AG09309 (cell line): ENCODE measurements at places on chromosomes 5 and 9.
A peak's percentile ranks its signal among the peaks of the same experiment; 100 is the strongest.

- no peak for DNase-seq
Observed at GRCh38 chr5:113283558-113283957, 151.2 kb downstream of the TSSK1B start.

DNA sequence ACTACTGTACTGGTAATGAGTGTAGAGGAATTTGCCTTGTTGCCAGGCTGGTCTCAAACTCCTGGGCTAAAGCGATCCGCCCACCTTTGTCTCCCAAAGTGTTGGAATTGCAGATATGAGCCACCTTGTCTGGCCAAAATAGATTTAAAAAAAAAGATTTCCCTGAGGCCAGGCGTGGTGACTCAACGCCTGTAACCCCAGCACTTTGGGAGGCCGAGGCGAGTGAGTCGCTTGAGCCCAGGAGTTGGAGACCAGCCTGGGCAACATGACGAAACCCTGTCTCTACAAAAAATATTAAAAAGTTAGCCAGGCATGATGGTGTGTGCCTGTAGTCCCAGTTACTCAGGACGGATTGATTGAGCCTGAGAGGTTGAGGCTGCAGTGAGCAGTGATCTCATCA lies 62.5 kb downstream of the IPO11 start:
- no peak for DNase-seq

DNA sequence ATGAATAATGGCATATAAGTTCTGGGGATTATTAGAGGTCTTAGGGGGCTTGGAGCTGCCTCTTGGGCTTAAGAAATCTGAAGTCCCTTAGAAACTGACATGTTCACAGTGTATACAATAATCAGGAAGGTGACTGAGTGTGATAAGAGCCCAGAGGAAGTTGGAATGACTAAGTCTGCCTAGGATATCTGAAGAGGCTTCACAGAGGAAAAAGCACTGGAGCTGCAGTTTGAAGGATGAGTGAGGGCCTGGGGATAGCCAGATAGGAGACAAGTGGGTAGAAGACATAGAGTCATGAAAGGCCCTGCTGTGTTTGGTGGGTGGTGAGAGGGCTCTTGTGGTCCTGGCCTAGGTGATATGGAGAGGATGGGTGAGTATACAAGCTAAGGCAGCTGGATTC lies 8.8 kb downstream of the NEUROG1 start:
- DNase-seq = no peak

DNA sequence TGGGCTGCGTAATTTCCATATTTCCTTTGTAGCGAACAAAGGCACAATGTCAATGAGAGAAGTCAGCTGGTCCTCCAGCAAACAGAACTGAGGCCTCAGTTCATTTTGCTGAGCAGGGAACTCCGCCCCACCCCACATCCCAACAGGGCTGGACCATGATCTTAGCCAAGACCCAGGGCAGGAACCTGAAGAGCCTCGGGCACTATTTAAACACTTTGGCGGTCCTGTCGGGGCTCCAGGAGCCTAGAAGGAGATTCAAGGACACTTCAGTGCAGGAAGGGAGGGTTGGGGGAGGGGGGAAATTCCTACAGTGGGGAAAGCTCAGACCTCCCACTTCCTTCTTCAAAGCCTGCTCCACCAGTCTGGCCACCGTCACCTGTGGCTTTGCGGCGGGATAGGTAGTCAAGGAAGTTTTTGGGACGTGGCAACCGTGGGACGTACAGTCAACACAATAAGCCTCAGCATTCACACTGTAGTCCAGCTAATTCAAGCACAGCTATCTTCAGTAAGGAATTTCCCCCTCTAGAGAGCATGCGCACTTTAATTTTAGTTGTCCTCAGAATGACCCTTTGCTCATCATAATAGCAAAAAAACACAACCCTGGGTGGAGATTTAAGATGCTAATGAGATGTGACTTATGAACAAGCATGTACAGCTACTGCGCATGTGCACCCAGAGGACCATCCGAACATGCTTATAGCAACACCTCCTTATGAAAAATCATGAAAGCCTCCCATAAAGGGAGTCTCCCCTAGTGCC lies 30.9 kb downstream of the S1PR3 start:
- DNase-seq = no peak

DNA sequence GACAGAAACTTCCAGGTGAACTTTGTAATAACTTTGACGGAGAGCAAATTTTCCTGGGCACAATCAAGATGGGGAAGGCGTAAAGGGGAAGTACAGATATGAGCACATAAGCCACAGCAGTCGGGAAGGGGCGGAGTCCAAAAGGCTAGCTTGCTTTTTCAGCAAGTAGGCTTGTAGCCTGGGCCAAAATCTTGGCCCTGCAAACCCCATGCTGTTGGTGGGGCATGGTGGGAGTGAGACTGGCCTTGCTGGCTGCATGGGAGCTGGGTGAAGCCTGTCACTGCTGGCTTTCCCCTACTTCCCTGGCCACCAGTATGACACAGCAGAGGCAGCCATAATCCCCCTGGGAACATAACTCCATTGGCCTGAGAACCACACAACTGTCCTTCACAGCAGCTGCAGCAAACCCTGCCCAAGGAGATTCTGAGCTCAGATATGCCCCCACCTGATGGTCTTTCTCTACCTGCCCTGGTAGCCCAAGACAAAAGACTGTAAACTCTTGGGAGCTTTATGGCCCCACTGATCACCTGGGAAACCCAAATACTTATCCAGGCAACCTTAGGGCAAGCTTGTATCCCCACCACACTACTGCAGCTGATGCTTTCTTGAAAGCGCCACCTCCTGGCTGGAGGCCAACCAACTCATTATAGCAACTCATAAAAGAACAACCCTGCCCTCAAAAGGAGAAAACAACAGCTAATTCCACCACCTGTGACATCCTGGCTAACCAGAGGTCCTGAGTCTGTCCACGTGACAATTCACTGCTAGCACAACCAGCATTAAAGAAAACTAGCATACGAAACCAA lies 24.0 kb downstream of the DCTN4 start:
- no peak for DNase-seq

DNA sequence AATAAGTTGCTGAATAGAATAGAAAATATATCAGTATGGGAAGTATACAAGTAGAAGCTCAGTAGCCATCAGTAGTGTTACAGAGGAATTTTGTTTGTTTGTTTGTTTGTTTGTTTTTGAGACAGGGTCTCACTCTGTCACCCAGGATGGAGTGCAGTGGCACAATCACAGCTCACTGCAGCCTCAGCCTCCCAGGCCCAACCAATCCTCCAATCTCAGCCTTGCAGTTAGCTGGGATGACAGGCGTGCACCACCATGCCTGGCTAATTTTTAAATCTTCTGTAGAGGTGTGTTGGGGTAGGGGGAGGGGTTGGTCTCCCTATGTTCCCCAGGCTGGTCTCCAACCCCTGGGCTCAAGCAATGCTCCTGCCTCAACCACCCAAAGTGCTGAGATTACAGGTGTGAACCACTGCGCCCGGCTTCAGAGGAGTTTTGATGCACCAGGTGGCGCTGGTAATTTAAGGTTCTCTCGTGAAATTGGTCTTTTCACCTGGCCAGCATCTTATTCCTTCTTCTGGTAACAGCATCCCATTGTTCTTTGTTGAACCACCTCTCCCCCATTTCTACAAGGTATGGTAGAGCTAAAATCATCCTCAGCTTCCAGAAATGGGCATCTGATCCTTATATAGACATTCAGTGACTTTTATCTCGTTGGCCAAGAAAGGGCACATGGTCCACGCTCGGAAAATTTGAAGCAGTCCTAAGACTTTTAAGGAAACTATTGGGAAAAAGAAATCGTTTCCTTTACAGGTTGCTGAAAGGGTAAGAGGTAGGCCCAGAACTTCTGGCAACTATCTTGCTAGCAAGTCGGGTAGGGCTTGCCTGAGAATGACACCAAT lies 157.1 kb downstream of the ARRDC3 start:
- DNase-seq = no peak

- no peak for DNase-seq
Observed at GRCh38 chr5:90226433-90227099, 183.0 kb downstream of the CETN3 start.

GRCh38 chr9:135221951-135222631 lies 134.6 kb downstream of the OLFM1 start:
- no peak for DNase-seq

- no peak for DNase-seq
Observed at GRCh38 chr9:70119786-70120185, 76.1 kb downstream of the MAMDC2 start.

GRCh38 chr5:8057769-8058168 lies 188.8 kb downstream of the MTRR start:
- no peak for DNase-seq

GRCh38 chr9:125095821-125096443 lies 47.4 kb downstream of the SCAI start:
- DNase-seq = no peak

DNA sequence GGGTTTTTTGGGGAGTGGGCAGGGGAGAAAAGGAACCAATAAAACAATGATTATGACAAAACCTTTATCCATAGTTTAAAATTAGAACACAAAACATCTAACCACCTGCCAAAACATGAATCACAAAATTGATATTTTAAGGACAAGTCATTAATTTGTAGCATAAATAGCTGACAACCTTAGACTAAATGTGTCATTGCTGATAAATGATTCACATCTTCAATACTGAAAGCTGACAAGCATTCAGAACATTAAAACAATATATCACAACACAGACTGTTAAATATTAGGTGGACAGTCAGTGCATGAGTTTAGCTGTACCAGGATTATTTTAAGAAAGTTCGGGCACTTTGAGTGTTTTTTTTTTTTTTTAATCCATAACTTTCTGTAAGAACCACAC lies 71.5 kb downstream of the NR3C1 start:
- DNase-seq = no peak

GRCh38 chr9:129242191-129242941 lies 64.3 kb upstream of the IER5L start:
- no peak for DNase-seq

GRCh38 chr9:99867536-99867935 lies 38.9 kb upstream of the STX17 start:
- DNase-seq = no peak

DNA sequence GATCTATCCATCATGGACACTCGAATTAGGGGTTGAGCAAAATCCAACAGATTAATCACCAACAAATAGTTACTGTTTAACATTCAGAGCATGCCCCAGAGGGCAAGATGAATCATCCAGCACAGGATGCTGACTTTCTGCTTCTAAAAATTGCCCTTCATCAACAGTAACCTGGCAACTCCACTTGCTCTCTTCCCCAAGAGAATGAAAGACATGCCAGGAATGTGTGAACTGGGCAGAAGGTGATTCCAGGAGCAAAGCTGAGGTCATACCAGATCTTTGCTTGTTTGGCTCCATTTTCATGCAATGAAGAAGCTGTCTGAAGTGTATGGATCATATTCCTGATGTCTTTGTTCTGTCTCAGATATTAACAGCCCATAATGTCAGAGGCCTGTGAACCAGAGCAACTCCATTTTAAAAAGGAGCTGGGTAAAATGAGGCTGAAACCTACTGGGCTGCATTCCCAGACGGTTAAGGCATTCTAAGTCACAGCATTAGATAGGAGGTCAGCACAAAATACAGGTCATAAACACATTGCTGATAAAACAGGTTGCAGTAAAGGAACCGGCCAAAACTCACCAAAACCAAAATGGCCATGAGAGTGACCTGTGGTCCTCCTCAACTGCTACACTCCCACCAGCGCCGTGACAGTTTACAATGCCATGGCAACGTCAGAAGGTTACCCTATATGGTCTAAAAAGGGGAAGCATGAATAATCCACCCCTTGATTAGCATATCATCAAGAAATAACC lies 2.5 kb upstream of the ZNF367 start:
- peak; percentile 75 for DNase-seq
